ENCODE measurements at places on chromosomes 6 and 20.

GRCh38 chr20:18223409-18223808 is 64.9 kb upstream of the ZNF133 start:
- DNase-seq: no peak

GRCh38 chr6:43283905-43284304 is 14.2 kb upstream of the SLC22A7 start:
- no peak for DNase-seq

DNA sequence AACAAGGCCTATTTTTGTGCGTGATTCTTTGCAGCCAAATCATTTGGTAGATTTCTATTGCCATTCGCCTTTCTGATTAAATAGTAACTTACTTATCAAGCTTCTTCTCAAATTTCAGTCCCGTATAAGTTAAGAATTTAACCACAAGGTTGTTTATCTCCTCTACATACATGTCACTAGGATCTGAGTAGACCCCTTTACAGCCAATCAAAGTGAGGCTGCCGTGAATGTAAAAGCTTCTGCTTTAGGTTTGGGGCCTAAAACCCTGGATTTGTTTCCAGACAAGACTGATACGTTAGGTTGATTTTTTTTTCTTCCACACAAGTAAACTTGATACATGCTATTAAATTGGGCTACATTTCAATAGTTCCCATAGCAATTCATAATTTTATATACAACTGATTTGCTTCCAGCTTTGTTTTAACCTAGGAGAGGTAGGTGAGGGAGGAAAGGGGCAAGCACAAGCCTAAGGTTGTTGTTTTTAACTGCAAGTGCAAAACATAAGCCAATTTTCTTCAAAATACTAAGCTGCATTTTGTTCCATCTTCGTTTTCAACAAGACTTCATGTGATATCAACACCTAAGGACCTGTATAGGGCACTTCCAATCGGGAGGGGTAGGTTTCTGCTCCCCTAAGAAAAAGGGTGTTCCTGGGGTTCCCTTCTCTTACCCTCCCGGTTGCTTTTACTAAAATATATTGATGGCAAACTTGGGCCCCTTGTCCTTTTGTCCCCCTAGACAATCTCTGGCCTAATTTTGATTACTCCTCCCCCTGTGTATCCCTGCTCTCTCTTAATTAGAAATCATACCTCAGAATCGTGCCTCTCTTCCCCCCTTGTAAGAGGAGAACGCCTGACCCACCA is 1.7 kb downstream of the RANBP9 start:
- peak; percentile 54 for DNase-seq

GRCh38 chr6:141467041-141467440 is 665.7 kb upstream of the GJE1 start:
- peak; percentile 60 for DNase-seq

DNA sequence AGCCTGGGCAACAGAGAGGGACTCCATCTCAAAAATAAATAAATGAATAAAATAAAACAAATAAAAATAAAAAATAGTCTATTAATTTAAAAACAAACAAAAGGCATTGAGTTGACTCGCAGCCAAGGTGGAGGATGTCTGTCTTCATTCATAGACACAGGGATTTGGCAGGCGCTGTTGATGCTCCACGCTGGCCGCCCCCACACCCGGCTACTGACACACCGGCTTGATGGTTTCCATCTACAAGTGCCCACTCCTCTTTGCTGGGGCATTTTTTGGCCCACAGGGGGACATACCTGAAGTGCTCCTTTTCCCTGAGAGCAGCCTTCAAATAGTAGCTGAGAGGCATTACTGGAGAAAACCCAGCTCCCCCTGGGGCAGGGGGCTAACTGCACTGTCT is 178.3 kb upstream of the RALGAPA2 start:
- no peak for DNase-seq

DNA sequence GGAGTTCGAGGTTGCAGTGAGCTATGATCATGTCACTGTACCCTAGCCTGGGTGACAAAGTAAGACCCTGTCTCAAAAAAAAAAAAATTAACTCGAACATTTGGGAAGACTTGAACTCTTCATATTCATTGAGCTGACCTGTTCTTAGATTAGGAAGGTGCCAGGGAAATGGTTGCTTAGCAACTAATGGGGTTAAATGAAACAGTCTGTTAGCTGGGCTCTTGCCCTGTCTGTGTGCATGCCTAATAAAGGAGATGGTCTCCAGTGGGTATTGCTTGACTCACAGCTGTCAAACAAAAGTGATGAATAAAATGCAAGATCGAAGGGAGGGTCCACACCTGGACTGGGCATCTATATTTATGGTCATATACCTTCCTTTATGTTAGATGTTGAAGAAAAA is 101.8 kb downstream of the KLHL32 start:
- peak; percentile 83 for DNase-seq

GRCh38 chr6:50816115-50816675 is 2.5 kb upstream of the TFAP2B start:
- DNase-seq: peak; percentile 88

DNA sequence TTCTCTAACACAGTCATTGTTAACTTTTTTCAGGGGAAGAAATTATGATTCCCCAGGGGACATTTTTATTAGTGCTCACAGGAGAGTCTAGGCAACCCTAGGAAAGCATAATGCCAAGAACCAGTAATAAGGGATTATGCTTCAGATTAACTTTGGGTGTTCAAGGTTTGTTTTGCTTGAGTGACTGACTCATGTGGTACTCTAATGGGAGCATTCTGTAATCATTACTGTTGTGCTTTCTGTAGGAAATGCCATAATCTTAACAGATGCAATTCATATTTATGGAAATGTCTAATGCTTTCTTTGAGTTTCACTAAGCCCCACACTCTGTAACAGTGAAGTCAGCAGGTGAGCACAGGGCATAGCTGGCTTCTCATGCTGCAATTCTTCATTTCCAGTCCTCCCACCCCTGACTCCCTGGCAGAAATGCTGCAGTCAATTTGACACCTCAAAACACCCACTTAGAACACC is 263.4 kb upstream of the MAN1A1 start:
- peak; percentile 71 for DNase-seq

DNA sequence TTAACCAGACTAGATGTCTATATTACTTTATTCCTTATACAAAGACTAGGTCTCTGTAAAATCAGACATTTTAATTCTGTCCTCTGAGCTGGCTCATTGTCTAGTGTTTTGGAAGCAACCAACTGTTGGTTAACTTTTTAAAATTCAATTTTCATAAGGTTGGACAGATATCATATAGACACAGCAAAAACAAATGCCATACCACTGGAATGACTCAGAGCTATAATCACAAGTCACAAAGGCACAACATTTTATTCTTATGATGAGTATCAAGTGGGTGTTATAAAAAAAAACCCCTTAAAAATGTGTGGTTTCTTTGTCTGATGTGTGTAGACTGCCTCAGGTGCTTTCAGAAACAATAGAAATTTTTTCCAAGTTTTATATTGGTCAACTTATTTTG is 296.2 kb upstream of the MARCKS start:
- DNase-seq: no peak

GRCh38 chr6:169175360-169175887 is 78.2 kb downstream of the THBS2 start:
- no peak for DNase-seq

- DNase-seq: peak; percentile 77
These were observed 916 bp upstream of the SUN5 start for GRCh38 chr20:33005132-33005566.

DNA sequence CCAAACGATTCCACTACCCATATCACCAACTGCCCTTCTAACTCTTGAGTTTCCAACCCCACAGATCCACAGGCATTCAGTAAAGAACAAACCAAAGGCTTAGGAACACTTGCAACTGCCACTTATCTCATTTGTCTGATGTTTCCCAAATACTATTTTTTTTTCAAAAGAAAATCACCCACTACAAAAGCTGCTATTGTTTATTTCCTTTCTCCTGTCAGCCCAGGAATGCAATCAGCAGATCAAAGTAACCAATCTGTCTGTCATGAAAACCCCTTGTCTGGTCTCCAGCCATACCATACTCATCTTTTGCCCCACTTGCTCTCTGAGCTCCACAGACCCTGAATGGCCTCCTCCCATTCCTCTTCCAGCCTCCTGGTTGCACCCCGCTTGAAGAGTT is 8.8 kb upstream of the CST8 start:
- no peak for DNase-seq

GRCh38 chr20:1908191-1908590 is 13.0 kb downstream of the SIRPA start:
- DNase-seq: no peak

DNA sequence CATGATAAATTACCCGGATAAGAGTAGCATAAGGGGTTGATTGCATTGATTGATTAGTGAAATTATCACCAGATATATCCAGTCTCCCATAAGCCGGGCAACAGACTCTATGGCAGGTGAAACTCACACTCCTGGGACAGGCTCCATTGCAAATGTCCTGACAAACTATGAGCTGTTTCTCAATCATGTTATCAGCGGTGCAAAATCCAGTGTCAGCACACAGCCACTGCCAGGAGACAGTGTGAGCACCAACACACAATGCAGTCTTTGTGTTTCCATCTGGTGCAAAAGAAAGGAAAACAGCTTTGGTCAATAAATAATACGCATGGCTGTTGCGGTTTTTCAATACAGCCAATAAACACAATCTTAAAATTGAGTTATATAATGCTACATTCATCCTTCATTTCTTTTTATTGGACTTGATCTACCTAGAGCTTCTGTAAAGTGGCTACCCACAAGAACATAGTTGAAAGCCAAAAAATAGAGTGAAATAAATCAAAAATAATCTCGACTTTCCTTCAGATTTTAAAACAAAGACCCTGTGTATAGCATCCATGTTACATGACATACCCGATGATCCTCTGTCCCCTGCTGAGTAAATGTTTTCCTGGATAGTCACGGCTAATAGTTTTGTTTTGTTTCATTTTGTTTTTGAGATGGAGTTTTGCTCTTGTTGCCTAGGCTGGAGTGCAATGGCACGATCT is 64.3 kb upstream of the AFDN start:
- DNase-seq: no peak

- DNase-seq: no peak
These were observed 82.7 kb upstream of the DUSP22 start for GRCh38 chr6:209432-210103.

- no peak for DNase-seq
These were observed 24.2 kb downstream of the FKBP1A start for GRCh38 chr20:1368448-1369199.

DNA sequence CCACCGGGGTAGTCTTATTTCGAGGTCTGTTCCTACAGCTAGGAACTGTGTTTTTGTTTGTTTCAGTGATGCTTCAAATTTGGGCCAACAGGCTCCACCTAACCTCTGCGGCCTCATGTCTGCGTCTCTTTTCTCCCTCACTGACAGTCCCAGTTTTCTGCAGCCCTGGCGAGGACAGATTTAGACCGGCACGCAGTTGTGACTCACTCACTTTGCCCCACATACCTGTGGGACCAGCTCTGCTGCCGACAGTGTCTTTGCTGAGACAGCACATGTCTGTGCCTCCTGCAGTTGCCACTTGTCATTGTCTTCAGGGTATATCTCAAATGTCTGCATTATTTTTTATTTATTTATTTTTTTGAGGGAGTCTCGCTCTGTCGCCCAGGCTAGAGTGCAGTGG is 29.2 kb downstream of the OSBPL2 start:
- DNase-seq: no peak

- DNase-seq: no peak
These were observed 32.9 kb downstream of the TBPL1 start for GRCh38 chr6:133985970-133986369.

GRCh38 chr6:44432726-44433125 is 45.2 kb downstream of the CDC5L start:
- no peak for DNase-seq

GRCh38 chr6:154331750-154332149 is 24.9 kb downstream of the IPCEF1 start:
- DNase-seq: no peak

DNA sequence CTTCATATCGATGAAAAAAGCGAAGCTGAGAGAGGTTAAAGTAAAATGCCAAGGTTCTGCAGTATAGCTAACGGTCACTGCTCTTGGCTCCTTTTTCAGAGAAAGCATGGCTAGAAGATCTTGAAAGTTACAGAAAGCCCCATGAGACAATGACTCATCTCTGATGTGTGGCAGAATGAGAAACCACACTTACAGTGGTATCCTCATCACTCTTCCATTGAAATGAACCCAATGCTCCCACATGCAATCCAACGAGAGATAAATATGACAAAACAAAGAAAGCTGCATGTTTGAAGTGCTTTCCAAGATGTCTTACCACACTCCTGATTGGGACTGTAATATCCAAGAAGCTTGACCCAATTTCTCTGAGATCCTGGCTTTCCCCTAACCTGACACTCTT is 694.9 kb downstream of the PRKN start:
- no peak for DNase-seq

- peak; percentile 96 for DNase-seq
These were observed 109.1 kb downstream of the LY86 start for GRCh38 chr6:6697620-6698019.

DNA sequence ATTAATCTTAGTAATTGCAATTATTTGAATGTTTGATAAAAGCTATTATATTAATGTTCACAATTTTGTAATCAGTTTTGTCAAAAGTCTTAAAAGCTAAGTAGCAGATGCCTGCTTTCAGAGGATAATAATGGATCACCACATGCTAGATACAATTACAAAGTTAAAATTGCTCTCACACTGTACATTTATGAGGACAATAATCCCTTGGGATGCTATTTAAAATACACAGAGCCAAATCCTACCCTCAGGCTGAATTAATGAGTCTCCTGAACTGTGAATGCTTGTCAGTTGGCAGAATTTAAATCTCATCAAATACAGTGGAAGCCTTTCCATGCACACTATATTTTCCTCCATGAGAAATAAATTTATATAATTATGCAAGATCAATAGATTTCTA is 153.3 kb upstream of the SYNCRIP start:
- DNase-seq: peak; percentile 77

- no peak for DNase-seq
These were observed 199.8 kb upstream of the DEFB112 start for GRCh38 chr6:50249493-50249892.

- DNase-seq: no peak
These were observed 13.4 kb downstream of the EDEM2 start for GRCh38 chr20:35133735-35134134.

DNA sequence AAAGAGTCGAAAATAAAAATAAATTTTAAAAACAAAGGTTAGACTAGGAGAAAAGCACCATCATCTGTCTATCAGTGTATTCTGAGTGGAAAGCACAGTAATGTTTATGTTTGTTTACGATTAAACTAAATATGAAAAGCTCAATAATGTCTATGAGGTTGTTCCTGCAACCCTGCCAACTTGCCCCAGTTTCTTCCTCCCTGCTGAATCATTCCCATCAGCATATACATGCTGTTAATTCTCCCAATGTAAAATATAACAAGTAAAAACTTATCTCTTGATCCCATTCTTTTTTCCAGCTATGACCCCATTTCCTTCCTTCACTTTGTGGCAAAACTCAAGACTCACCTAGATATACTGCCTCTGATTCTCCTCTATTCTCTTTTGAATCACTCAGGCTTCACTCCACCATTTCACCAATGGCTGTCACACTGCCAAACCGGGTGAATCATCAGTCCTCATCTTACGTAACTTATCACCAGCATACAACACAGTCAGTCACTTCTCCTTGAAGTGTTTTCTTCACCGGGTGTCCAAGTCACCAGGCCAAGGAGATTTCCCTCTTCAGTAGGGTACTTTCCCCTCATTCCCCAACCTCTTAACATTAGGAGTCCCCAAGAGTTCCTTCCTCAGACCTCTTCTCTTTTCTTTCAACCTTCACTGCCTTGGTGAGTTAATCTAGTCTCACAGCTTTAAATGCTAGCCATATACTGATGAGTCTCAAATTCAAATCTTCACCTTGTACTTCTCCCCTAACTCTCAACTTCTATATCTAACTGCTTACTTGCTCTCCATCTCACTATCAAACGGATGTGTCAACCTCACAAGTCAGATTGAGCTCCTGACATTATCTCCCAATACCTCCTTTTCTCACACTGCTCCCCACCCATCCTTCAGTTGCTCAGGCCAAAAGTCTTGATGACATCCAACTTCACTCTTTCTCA is 6.2 kb downstream of the TMEM242 start:
- no peak for DNase-seq

All from NCI-H82 (cell line).